ENCODE measurements at places on chromosomes 3 and 15.

- DNase-seq, result no peak
Observed at GRCh38 chr3:9736831-9737230, 5.3 kb downstream of the BRPF1 start.

DNA sequence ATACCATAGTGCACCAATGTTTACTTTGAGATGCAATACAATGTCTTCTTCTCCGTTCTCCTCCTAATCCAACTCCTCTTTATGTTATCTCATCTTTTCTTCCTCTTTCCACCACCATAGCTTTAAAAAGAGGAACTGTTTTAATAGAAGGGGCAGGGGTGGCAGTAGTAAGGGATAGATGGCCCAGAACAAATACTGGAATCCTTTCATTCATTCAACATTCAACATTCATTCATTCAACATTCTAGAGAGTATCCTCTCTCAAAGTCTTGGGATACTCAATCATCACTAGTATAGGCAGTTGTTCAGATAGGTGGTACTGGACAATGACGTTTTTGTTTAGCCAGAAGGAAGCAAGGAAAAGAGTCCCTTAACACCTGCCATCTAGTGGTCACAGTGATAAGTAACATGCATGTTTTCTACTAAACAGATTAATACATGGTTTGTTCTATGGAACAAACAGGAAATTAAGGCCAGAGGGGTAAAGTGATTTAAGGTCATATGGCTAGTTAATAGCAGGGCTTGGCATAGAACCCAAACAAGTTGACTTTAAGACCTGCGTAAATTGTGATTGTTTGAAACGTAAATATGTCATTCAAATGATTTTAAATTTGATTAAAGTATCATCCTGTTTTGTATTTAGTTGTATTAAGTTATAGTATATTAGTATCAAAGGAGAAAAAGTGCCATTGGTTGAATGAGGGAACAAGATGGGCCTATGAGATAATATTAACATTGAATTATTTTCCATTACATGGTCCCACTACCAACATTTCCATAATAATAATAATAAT, 26.9 kb upstream of the EHHADH start:
- peak; percentile 61 for DNase-seq

DNA sequence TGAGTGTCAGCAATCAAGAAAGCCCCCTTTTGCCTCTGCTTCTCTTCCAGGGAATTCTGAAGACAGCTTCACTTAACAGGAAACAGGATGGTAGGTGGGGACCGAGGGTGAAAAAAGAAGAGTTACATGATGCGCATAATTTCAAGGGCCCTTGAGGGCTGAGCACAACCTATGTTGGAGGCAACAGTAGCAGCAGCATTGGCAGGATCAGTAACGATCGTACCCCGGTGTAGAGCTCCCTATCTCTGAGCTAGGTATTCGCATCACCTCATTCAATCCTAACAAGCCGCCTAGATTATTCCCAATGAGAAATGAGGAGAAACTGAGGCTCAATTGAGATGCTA, 432 bp upstream of the RAD54L2 start:
- peak; percentile 18 for DNase-seq

- DNase-seq, result no peak
Observed at GRCh38 chr15:63389902-63390670, 8.4 kb upstream of the CA12 start.

- DNase-seq, result no peak
Observed at GRCh38 chr3:151144016-151144415, 58.6 kb downstream of the MED12L start.

GRCh38 chr15:48800811-48801455, 9.9 kb downstream of the CEP152 start:
- peak; percentile 21 for DNase-seq

- DNase-seq, result no peak
Observed at GRCh38 chr3:178743297-178743696, 207.1 kb downstream of the KCNMB2 start.

DNA sequence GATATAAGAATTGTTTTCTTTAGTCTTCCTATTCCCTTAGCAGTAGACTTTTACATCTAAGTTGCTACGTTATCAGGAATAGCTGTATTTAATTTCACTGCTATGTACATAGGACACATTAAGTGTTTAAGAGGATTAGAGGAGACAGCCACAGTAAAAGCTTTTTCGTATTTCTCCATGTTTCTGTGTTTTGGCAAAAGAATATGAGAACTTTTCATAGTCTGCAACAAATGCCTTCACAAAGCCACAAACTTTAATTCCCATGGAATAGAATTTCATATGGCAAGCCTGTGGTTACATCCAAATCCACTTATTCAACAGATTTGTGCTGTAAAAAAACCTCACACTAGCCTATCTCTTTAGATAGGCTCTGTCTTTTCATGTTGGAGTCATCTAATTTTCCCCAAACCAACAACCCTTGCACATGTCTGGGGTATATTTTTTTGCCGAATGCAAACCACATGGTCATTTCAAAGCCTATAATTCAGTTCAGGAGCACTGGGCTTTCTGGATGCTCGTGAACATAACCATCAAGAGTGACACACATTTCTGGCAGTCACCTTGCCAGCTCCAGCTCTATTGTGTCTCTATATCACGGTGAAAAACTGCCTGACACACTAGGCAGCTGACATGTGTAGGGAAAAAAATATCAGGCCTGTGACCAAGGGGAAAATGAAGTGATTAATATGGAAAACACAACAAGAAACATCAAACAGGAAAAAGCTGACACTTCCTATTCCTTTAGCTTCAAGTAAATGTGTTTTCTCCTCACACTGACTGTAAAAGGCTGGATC, 19.2 kb downstream of the PLD1 start:
- DNase-seq, result peak; percentile 80

DNA sequence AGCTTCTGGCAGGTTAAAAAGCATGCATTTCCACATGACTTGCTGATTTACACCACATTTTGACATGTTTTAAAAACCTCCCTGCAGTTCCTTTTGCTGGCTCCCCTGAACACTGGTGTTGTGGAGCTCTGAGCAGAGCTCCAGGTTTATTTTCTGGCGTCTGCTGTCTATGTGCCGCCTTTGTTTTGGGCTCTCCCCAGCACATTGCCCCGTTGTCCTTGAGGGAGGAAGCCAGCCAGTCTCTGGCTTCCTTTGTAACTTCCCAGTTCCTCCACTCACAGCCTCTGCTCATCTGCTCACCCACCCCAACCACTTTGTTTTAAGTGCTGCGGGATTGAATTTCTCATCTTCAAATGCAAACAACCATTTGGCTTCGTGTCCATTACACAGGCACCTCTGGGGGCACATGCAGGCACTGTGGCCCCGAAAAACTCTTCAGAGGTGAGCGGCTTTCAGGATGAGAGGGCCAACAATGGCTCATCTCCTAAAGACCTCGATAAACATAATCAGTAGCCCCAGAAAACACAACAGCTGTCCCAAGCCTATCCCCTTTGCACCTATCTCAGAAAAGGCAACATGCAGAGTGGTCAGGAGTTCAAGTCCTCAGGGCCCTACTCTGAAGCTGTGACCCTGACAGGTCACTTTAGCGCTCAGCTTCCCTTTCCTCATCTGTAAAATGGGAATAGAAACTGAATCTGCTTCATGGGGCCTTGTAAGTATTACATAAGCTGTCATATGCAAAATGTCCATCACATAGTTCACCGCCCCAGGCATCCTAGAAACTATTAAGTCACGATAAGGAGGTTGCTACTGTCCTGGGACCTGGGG, 1.3 kb upstream of the MEF2A start:
- peak; percentile 78 for DNase-seq

- DNase-seq, result peak; percentile 86
Observed at GRCh38 chr3:70999730-71000129, 583.8 kb downstream of the FOXP1 start.

DNA sequence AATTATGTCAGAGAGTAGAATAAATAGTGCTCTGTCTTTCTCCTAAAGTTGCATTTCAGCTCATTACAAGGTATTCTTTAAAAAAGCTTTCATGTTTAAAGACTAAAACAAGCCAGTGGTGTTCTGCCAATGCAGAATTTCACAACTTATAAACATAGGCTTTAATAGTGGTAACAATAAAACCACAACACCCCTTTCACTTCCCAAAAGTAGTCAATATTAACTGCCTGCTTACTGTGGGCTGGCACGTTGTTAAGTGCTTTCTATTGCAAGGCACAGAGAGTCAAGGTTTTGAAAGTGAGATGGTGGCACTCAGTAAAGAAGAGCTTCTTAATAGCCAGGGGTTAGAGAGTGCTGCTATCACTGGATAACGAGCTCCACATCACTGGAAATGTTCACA, 8.4 kb upstream of the RTP1 start:
- DNase-seq, result peak; percentile 47

DNA sequence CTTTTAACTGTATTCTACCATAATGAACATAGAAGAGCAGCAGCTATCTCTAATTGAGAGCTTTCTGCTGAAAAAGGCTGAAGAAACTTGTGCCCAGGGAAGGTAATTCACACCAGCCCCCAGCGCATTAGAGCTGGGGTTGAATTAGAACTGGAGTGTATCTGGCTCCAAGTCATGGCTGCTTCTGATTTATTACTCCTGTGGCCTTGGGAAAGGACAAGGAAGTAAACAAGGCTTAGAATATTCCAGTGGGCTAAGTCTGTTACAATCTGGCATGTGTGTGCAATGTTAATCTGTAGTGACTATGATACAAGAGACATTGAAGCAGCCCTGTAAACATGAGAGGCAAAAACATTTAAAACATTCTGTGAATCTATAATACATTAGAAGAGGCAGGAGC, 18.1 kb downstream of the CPA3 start:
- no peak for DNase-seq

- peak; percentile 13 for DNase-seq
Observed at GRCh38 chr3:21894459-21895340, 143.7 kb upstream of the ZNF385D start.

GRCh38 chr3:77079988-77080610, 40.2 kb downstream of the ROBO2 start:
- DNase-seq, result no peak

GRCh38 chr3:23758253-23758838, 47.4 kb upstream of the UBE2E1 start:
- no peak for DNase-seq

- no peak for DNase-seq
Observed at GRCh38 chr3:174229916-174230315, 629.2 kb upstream of the NAALADL2 start.

DNA sequence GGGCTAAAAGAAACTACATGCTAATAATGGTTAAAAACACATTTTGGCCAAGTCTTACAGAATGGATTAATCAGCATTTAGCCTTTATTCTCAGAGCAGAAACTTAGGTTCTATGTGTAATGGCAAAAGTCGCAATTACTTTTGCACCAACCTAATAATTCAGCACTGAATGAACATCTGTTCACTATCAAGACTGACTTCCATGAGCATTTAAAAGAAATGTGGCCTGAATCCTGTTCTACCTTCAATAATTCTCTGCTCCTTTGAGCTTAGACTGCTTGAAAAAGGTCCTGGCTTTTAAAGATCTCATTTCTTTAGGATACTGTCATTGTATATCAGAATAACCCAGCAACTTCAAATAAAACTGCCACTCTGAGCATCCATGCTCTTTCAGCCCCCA, 145.9 kb downstream of the PDZRN3 start:
- DNase-seq, result no peak

- no peak for DNase-seq
Observed at GRCh38 chr3:74267131-74267530, 347.3 kb downstream of the CNTN3 start.

DNA sequence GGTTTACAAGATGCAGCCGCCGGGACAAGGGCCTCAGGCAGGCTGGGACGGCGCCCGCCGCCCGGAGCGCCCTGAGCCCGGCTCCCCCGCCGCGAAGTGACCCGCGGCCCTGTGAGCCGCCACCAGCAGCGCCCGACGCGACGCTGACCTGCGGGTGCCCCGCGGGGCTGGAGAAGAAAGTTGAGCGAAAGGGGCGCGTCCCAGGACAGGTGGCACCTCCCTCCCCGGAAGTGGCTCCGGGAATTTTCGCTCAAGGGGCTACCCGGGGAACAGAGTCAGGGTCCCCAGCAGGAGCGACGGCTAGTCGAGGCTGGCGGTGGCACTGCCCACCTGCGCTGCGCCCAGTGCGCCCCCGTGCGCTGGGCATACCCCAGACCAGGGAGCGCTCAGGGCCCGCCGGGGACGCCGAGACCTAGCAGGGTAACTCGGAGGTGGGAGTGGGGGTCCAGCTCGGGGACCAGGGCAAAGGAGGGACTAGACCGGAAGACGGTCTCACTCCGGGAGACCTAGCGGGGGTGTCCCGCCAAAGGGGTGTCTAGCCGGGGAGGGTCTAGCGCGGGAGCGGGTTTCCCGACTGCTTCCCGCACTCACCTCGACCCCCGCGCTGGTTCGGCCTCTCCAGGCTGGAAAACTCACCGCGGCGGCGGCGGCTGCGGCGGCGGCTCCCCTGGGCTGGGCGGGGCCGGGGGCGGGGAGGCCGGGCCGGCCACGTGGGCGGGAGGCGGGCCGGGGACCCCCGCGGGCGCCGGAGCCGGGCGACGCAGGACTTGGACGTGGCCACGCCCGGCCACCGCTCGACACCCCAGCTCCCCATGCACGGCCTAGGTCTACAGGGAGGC, 18.4 kb downstream of the SPATA12 start:
- DNase-seq, result no peak

DNA sequence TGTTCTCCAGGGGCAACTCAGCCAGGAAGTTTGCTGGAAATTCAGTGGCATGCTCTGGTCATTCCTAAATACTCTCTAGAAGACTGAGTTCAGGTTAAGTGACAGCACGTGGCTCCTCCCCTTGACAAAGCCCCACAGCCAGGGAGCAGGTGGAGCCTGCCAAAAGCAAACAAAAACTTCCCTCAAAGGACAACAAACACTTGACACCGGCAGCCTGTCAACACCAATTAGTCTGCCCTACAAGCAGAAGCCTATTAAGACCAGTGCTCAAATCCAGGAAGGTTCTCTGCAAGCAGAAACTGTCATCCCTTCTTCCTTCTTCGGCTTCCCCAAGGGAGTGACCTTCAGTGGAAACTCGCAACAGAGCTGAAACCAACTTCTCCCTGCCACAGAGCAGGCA, 5.0 kb downstream of the MEX3B start:
- no peak for DNase-seq

DNA sequence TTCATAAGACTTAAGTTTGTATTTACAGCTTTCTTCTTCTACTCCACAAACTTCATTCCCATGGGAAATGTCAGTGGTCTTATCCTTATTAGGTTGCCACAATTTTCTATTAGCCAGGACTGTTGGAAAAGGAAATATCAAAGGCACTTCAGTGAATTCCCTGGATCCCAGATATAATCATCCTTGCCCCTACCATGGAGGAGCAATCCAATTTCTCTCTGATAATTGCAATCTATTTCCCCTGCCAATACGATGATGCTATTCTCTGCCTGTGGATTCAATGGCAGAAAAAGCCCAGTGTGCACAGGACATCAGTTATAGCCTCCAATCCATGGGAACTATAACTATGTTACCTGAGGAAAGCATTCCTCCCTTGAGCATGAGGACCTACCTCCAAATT, 536.4 kb upstream of the UBE2E2 start:
- DNase-seq, result no peak

Data from fibroblast of lung (primary cell).